ENCODE measurements at places on chromosomes 16 and 17. TPM values are rescaled to one million over a fixed set of nuclear protein-coding genes. Genes with fewer than 3 reads are reported as not detected.

DNA sequence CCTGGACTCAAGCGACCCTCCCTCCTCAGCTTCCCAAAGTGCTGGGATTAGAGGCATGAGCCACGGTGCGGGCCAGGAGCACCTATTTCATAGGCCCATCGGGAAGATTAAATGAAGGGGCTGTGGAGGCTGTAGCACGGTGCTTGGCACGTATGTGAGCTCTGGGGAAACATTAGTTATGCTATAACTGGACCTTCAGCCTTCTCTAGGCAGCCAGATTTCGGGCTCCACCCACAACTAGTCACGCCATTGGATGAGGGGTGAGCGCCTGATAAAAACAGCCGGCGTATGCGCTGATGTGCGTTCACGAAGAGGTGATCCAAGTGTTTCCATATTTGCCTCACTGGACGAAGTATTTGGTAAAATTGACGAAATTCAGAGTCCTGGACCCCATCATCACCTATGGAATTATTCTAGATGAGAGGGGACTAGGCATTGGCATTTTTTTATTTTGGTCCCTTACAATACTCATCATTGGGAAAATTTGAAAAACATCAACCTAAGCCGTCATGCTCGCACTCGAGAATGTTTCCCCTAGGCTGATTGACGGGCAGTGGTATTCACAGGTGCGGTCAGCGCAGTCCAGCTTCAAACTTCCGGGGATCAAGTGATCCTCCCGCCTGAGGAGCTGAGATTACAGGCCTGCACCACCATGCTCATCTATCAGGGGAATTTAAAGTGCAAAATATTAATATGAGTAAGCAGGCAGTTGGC is 1.8 kb upstream of the ANKRD11 start:
- peaks cover 28% of the 10 kb centered on the region for H3K4me1 ChIP-seq
- peak overlapping the region; percentile 95 for H3K4me3 ChIP-seq
- no peaks in the 10 kb centered on the region for H3K36me3 ChIP-seq
- H3K27me3 ChIP-seq, result no peaks in the 10 kb centered on the region
- H3K27ac ChIP-seq, result peak overlapping the region; percentile 98

- no peaks in the 10 kb centered on the region for H3K27me3 ChIP-seq
- peak overlapping the region; percentile 91 for H3K27ac ChIP-seq
- peaks cover 7% of the 10 kb centered on the region for H3K36me3 ChIP-seq
Measured at GRCh38 chr17:40072040-40072734, 9.4 kb downstream of the THRA start.

Gene CORO1A
- total RNA-seq, result 69.4 TPM

DNA sequence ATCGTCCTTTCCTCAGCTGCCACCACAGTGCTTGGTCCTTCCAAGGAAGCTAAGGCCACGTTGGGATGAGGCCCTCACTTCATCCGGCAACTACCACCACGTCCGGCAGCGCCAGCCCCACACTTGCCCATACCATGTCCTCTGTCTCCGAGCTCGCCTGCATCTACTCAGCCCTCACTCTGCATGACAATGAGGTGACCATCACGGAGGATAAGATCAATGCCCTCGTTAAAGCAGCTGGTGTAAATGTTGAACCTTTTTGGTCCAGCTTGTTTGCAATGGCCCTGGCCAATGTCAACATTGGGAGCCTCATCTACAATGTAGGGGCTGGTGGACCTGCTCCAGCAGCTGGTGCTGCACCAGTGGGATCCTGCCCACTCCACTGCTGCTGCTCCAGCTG is 44.9 kb downstream of the TTC19 start:
- no peak for DNase-seq
- no peak overlapping the region for H3K27ac ChIP-seq
- H3K27me3 ChIP-seq, result no peaks in the 10 kb centered on the region
- no peak overlapping the region for H3K4me3 ChIP-seq

Gene CLDN6
- not detected for total RNA-seq

GRCh38 chr16:90023078-90023447 is 3.8 kb upstream of the DBNDD1 start:
- H3K27me3 ChIP-seq, result no peaks in the 10 kb centered on the region
- H3K4me3 ChIP-seq, result peak overlapping the region; percentile 95
- DNase-seq, result no peak
- H3K27ac ChIP-seq, result peak overlapping the region; percentile 68
- peaks cover 6% of the 10 kb centered on the region for H3K36me3 ChIP-seq

Gene OR3A3
- not detected for total RNA-seq

DNA sequence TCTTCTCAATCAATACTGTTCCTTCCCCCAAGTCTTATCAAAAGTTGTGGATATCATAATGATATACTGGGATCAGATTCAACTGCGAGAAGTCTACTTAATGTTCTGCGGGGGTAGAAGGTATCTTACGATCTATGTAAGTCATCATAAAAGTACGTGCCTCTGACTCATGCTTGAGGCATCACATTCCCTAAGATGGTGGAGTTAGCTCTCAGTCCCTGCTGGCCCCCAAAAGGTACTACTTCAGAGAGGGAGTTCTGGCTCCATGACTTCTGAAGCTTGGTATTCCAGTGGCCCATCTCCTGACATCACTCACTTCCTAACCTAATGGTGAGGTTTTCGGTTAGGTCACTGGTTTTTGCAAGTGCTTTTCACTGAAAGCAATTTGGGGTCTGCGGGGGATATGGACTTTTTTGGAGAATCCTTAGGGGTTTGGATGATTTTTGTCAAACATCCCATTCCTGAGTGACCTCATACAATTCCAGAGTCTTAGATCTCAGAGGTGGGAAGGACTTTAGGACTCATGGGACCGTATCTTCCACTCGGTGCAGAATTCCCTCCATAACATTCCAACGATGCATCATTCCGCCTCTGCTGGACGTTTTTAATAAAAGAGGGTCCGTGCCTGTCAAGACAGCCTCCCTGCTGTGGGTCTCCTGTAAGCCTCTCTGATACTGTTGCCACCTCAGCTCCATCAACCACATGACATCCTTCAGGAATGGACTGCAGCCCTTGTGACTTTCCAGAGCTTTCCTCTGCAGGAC is 74.3 kb downstream of the DYNLRB2 start:
- no peaks in the 10 kb centered on the region for H3K4me1 ChIP-seq
- H3K27me3 ChIP-seq, result no peaks in the 10 kb centered on the region
- no peak overlapping the region for H3K4me3 ChIP-seq

- H3K27me3 ChIP-seq, result no peaks in the 10 kb centered on the region
- H3K4me3 ChIP-seq, result no peak overlapping the region
- DNase-seq, result no peak
- H3K27ac ChIP-seq, result peak overlapping the region; percentile 49
Measured at GRCh38 chr16:88599825-88600538, 29.8 kb downstream of the ZC3H18 start.

Gene CTRB1
- total RNA-seq, result not detected

Gene CD300H
- not detected for total RNA-seq

- H3K27me3 ChIP-seq, result no peaks in the 10 kb centered on the region
- DNase-seq, result no peak
- no peaks in the 10 kb centered on the region for H3K4me1 ChIP-seq
- H3K4me3 ChIP-seq, result peak overlapping the region; percentile 22
- H3K27ac ChIP-seq, result no peak overlapping the region
Measured at GRCh38 chr16:13856811-13857511, 63.0 kb upstream of the ERCC4 start.

Gene WFIKKN1
- not detected for total RNA-seq

DNA sequence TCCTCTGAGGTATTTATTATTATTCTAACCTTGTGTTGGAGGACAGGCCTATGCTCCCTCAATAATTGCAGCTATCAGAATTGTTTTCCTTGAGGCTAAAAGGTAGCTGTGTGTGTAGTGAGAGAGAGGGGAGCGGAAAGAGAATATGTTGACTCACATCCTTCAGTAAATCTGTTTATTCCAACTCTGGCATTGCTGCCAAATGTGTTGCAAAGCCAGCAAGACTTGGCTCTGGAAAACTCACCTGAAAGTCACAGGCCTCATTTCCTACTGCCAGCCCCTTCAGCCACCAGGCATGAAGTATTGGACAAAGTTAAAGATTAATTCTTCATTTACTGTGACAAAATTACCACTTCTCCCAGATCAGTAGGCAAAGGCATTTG is 9.6 kb downstream of the CA10 start:
- H3K27me3 ChIP-seq, result no peaks in the 10 kb centered on the region
- H3K4me1 ChIP-seq, result no peaks in the 10 kb centered on the region
- H3K4me3 ChIP-seq, result no peak overlapping the region
- no peak for DNase-seq

DNA sequence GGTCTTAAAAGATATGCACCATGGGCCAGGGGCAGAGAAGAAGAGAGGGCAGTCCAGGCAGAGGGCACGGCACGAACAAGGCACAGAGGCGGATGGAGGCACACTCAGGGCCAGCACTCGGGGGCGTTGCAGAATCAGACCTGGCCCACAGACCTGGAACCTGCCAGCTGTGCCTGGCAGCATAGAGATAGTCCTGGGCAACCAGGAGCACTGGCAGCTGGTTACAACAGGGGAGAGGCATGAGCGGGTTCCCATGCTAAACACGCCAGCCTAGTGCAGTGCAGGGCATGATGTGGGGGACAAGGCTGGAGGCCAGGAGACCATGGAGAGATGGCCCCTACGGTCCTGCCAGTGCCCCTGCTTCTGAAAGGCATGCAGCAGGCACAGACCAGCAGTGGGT is 56.9 kb upstream of the RBFOX3 start:
- H3K36me3 ChIP-seq, result no peaks in the 10 kb centered on the region
- no peak overlapping the region for H3K27ac ChIP-seq
- DNase-seq, result peak; percentile 44

Gene SNF8
- total RNA-seq, result 36.5 TPM

DNA sequence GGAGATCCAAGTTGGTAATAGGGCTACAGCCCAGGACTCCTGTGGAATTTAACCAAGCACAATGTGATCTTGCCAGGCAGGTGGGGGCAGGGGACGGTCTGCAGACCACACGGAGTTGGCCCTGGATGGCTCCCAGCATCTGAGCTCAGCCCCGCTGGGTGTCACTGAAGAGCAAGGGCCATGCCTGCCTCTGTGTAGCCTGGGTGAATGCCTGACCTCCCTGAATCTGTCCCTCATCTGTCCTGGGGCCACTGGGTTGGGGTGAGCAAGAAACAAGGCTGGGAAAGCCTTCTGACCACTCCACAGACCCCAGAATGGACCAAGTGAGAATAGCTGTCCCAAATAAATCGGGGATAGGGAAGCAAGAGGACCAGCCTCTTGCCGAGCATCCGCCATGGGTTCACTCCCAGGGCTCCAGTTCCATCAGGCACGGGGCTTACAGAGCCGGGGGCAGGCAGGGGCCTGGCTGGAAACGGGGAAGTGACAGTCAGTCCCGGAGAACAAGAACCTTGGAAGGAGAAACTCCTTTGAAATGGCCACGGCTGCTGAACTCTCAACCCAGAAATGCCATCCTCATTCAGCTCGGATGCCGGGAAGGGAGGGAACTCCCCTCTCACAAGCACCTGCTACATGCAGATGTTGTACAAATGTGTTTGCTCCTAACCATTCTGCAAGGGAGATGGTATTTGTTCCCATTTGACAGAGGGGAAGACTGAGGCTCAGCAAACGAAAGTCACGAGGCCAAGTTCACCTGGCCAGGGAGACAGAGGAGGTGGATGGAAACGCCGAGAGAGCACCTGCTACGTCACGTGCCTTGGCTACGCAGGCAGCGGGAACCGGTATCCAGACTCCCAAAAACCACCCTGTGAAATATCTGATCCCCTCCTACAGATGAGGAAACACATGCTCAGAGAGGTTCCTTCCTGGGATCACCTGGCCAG is 50.0 kb downstream of the RMI2 start:
- no peak overlapping the region for H3K4me3 ChIP-seq
- no peaks in the 10 kb centered on the region for H3K27me3 ChIP-seq
- H3K4me1 ChIP-seq, result no peaks in the 10 kb centered on the region
- H3K27ac ChIP-seq, result no peak overlapping the region
- H3K36me3 ChIP-seq, result no peaks in the 10 kb centered on the region

Gene ST6GALNAC2
- total RNA-seq, result 15.8 TPM

DNA sequence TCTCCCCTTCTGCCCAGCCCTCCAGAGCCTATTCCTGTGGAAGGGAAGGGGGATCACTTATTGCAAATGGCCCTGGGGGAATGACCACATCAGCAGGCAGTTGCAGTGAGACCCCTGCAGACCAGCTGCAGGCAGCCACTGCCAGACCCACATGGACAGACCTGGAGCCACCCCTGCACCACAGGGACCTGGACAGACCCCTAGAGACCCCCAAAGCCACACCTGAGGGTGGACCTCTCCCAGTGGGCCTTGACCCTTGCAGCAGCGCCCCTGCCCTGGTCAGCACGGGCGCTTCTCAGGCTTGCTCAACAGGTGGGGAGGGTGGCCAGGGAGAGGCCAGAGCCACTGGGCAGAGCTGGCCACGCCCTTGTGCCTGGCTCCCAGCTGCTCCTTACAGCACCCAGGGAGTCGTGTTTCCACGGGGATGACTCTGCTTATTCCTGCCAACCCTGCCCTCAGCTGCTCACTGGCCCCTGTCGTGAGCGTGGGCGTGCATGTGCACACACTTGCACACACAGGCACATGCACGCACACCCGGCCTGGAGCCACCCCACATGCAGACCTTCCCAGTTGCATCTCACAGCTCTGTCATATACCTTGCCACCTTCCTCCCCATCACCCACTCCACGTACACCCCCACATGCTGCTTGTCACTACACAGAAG is 1.3 kb upstream of the SCN4A start:
- H3K36me3 ChIP-seq, result no peaks in the 10 kb centered on the region
- H3K27ac ChIP-seq, result no peak overlapping the region
- no peak overlapping the region for H3K4me3 ChIP-seq
- no peaks in the 10 kb centered on the region for H3K4me1 ChIP-seq

DNA sequence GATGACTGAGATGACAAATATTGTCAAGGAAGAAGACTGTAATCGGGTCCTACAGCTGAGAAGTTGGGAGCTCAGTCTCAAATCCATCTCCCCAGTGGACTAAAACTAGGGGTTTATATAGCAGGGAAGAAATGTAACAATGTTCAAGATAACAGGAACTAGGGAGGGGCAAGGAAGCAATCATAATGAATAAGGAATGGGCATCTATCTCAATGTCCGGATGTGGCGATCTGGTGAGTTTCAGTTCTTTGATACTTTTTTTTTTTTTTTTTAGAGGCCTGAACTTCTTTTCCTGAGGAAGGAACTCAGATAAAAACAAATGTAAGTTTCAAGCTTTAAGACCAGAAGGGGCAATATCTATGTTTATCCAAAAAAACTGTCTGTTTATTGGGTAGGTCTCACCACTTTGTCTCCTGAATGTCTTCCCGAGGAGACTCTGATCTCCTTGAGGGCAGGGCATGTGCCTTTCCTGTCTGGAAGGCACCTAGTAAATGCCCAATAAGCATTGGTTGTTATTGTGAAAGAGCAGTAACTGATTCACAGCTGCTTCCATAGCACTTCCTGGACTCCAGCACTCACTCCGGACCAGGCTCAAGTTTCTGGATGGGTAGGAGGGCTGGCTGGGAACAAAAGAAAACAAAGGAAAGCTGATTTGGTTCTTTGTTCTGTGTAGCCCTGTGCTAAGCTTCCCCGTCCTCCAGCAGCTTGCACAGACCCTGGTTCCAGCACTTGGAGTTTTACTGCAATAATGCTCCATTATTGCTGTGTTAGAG is 51.9 kb downstream of the MEOX1 start:
- H3K27me3 ChIP-seq, result no peaks in the 10 kb centered on the region
- no peaks in the 10 kb centered on the region for H3K4me1 ChIP-seq
- no peak overlapping the region for H3K27ac ChIP-seq
- no peak for DNase-seq
- H3K4me3 ChIP-seq, result no peak overlapping the region
- H3K36me3 ChIP-seq, result no peaks in the 10 kb centered on the region
